ENCODE measurements at places on chromosomes 5 and 9. TPM values are rescaled to one million over a fixed set of nuclear protein-coding genes. Genes with fewer than 3 reads are reported as not detected.

GRCh38 chr5:136038635-136039034 lies 9.8 kb downstream of the TGFBI start:
- no peak for DNase-seq

GRCh38 chr5:23523031-23523430 lies 15.6 kb downstream of the PRDM9 start:
- no peak for DNase-seq

DNA sequence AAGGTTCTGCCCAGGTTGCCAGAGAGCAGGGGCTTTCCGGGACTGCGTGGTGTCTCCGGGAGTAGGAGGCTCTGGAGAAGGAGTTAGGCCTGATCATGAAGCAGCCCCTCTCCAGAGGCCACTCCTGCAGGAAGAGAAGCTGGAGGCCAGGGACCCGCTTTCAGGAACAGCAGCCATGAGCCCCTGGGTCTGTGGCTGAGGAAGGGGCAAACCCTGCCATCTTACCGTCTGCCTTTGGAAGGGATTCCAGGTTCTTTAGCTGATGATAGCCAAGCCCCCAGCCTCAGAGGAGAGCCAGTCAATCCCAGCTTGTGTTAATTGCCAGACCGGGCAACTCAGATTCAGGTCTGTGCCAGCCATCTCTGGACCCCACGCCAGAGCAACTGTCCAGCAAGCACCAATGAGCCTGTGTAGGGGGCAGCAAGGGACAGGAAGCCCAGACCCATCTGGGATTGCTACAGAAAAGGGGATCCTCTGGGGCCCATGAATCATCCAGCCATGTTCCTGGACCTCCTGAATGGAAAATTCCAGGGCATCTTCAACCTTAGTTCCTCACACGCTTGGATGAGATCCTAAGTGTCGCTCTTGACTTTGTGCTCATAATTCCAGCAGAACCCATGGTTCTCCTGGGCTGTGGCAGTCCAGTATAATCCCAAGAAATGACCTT lies 42.7 kb upstream of the MVB12B start:
- DNase-seq, result no peak

DNA sequence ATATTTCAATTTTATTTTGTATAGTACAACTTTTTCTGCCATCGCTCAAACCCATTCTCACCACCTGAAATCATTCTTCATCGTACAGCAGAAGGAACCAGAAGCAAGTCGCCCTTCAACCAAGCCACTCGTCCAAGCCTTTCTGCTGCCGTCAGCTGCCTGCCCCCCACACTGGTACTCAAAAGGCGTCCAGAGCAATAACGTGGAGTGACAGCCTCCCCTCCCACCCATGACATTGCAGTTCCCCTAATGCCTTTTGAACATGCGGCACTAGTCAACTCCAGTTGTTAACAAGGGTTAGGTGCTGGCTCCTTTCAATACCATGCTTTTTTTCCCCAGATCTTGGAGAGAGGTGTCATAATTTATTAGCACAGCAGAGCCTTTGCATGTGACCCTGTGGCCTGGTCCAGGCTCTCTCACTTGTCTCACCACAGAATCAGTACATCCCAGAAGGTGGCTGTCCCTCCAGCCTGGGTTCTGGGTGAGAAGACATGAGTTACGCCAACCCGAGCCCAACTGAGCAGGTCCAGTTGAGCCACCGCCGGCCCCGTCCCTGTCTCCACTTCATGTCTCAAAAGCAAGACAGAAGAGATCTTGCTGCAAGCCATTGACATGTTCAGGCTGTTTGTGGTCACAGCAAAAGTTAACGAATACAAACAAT lies 20.4 kb upstream of the MED10 start:
- DNase-seq, result no peak

DNA sequence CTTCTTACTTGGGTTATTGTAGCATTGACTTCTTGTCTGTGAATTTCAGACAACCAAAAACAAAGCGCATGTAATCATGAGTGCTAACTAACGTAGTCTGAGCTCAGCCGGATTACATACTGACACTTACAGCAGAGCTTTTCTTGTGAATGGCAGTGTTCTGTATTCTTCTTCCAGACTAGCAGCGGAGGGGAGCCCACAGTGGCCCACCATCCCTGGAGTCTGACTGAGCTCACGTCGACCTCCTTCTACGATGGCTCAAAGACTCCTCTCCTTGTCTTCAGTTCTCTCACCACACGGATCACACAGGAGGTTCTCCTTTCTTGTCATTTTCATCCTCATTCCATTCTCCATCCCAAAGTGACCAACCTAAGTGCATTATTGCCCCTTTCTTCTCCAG lies 211.4 kb downstream of the CHSY3 start:
- no peak for DNase-seq

- DNase-seq, result no peak
Measured at GRCh38 chr5:107464876-107465275, 205.9 kb downstream of the EFNA5 start.

The PRDM9 gene
- not detected for total RNA-seq

The SLC36A2 gene
- total RNA-seq, result not detected
